ENCODE measurements at places on chromosomes 16 and 17.
A peak's percentile ranks its signal among the peaks of the same experiment; 100 is the strongest.

DNA sequence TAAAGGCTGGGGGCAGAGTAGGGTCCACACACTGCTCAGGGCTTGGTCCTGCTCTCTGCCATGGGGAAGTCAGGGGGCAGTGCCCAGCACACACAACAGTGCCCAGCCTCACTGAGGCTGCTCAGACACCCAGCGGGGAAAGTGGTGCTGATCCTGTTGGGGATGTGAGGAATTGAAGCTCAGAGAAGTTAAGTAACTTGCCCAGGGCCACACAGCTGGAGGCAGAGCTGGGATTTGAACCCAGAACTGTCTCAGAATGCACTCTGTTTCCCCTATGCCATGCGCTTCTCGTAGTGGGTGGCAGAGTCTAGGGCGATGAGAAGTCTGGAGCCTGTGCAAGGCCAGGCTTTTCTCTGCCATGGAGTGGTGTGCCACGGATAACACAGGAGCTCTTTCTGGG lies 59.3 kb downstream of the SDK2 start:
- no peak for DNase-seq

- no peak for DNase-seq
Observed at GRCh38 chr17:42354956-42355843, 33.0 kb downstream of the STAT3 start.

- DNase-seq = no peak
Observed at GRCh38 chr17:77485089-77485833, 344.5 kb downstream of the SEC14L1 start.

DNA sequence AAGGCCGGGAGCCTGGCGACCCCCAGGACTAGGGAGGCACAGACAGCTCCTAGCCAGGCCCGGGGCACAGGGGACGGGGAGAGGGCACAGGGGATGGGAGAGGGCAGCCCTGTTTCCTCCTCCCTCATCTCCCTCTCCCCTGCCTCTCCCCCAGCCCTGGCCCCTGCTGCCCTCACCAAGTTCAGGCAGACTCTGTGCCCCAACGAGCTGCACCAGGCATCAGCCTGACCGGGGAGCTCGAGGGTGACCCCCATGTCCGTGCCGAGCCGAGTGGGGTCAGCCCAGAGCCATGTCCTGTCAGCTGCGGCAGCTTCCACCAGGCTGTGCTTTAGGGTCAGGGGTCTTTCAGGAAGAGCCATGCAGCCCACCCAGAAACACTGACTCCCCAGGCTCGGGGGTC lies 6.0 kb downstream of the CDH15 start:
- no peak for DNase-seq

DNA sequence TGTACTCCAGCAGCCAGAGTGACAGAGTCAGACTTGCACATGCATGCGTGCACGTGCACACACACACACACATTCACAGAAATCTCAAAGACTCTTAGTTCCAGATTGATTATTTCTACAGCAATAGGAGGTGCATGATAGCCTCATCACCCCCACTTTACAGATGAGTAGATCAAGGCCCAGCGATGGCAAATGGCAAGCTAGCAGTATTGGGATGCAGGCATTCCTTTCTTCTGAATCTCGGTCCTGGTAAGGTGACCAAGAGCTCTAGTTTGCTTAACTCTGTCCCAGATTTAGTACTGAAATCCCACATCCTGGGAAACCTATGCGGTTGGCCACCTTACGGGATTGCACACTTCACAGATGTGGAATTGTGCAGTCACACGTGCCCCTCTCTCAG lies 38.6 kb downstream of the ITGAM start:
- no peak for DNase-seq

DNA sequence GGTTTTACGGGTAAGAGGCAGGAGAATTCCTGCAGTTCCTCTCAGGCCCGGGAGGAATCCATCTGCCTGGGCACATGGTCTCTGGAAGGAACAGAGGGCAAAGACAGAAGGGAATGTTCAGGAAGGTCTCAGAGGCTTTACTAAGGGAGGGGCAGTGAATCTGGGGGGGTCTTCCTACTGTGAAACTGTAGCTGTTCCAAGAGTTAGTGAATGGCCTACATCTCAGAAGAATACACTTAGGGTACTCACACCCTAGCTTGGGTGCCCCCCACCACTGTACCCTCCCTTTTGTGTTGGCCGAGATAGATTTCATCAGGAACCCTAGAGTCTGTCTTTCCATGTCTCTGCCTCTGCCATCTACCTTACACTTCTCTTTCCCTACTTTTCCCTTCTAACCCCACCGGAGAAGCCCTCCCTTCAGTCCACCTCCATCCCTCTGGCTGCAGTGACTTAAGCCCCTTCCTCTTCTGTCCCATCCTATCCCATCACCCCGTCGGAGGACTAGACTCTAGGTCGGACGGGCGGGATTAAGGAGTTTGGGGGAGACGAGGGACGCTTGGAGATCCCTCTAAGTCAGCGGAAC lies 316 bp downstream of the DLG4 start:
- DNase-seq = no peak

DNA sequence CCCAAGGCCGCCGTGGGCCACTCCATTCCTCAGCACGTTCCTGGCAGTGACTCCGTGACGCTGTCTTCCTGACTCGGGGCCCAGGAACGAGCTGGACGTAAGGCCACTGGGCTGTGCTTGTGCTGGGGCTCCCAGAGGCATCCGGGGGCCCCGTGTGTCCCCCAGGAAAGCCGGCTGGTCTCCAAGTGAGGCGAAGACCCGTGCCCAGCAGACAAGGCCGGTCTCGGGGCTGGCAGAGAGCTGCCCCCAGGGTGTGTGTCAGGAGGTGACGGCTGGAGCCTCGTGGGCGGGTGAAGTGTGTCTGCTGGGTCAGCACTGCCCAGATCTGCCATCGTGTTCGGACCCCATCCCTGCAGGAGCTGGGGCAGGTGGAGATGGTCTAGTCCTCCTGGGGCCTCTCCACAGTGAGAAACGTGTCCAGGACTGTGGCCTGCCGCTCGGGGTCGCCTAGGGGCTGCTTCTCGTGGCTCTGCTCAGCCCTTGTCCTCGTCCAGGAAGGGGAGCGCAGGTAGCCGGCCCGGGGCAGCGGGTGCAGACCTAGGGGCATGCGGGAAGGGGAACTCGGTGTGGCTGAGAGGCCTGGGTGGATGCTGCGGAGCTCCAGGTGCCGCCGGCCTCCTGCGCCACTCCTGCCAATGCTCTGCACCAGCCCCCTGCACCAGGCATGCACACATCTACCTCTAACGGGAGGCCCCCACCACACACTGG lies 13.1 kb downstream of the DBNDD1 start:
- no peak for DNase-seq

- no peak for DNase-seq
Observed at GRCh38 chr17:65679165-65679845, 117.9 kb upstream of the AXIN2 start.

GRCh38 chr17:47840742-47841487 lies at the start of gene SCRN2:
Gene SCRN2 (minus strand): TSS chr17:47841273. CDS start chr17:47840843, 430 bp downstream.
- peak; percentile 87 for DNase-seq

GRCh38 chr17:32525122-32525521 lies 38.3 kb downstream of the CDK5R1 start:
- no peak for DNase-seq

GRCh38 chr16:4314532-4315185 lies 1.2 kb upstream of the GLIS2 start:
- DNase-seq = no peak
